ENCODE measurements at places on chromosomes 16 and 17. TPM values are rescaled to one million over a fixed set of nuclear protein-coding genes. Genes with fewer than 3 reads are reported as not detected.

GRCh38 chr17:33049781-33050414, 58.3 kb downstream of the SPACA3 start:
- DNase-seq = peak; percentile 45

DNA sequence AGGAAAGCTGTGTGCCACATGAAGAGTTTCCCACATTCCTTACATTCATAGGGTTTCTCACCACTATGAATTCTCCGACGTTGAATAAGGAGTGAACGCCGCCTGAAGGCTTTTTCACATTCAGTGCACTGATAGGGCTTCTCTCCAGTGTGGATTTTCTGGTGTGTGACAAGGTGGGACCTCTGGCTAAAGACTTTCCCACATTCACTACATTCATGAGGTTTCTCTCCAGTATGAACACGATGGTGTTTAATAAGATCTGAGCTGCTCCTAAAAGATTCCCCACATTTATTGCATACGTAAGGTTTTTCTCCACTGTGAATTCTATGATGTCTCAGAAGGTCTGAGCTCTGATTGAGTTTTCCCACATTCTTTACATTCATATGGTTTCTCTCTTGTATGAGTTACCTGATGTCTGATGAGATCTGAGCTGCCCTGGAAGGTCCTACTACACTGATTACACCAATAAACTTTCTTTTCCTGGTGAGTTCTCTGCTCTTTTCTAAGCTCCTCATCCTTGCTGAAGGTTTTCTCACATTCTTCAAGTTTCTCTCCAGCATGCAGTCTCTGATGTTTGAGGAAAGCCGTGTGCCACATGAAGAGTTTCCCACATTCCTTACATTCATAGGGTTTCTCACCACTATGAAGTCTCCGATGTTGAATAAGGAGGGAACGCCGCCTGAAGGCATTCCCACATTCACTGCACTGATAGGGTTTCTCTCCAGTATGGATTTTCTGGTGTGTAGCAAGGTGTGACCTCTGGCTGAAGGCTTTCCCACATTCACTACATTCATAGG, 10.0 kb downstream of the ZNF594 start:
- no peak for DNase-seq

DNA sequence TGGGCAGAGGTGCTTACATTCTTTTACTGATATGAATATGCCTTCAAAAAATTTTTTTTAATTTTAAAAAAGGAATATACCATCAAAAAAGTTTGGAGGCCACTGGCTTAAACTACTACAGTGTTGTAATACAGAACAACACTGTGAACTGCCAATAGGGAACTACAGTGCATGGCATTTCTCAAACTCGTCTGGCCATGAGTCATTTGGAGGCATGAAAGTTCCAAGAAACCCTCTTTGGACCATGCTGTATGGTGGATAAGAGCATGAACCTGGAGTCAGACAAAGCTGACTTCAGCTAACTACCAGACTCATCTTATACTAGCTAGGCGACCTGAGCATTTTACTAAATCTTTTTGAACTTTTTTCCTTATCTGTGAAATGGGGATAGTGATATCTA, 9.2 kb upstream of the NF1 start:
- DNase-seq = no peak

- no peak for DNase-seq
Observed at GRCh38 chr17:8470447-8471047, 34.9 kb downstream of the NDEL1 start.

DNA sequence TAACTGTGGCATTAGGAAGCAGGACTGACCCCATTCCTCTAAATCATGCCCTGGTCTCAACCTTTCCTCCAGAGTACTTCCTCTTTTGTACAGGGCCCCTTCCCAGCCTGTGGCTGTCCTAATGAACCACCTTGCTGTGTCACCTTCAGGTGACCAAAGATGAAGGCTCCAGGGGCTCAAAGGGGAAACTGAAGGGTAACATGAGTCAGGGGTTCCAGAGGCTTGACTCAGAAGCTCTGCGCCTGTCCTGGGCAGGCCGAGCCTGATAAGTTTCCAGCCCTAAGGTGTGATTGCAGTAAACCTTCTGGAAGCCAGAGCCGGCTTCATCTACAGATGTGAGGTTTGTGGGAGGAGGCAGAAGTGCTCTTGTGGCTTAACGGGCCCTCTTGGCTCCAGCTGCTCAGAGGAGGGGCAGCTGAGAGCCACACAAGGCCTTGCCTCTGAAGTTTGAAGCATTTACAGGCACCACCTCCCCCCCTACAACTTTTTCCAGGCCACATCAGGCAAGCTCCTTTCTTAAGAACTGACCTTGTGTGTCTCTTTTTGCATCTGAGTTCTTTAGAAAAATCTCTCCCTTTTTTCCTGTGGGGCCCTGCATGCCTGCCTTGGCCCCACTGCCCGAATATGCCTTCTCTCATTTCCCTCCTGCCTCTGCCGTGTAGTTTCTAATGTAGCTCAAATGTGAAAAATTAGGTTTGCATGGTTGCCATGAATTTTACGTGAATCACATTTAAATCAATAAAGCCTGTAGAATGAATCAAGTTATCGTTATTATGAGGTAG, 149.9 kb downstream of the CLEC16A start:
- no peak for DNase-seq

DNA sequence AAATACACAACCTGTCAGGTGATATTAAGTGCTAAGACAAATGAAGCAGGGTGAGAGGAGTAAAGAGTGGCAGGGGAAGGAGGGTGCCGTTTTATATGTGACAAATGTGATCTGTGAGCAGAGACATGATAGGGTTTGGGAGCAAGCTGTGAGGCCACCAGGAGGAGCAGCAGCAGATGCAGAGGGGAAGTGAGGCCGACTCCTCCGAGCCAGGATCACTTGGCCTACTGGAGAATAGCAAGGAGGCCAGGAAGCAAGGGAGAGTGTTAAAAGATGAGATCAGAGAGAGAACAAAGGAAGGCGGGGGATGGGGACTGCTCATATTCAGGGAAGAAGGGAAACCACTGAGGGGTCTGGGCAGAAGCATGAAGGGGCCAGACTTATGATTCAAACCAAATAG, 129.4 kb downstream of the TANGO6 start:
- DNase-seq = peak; percentile 47

DNA sequence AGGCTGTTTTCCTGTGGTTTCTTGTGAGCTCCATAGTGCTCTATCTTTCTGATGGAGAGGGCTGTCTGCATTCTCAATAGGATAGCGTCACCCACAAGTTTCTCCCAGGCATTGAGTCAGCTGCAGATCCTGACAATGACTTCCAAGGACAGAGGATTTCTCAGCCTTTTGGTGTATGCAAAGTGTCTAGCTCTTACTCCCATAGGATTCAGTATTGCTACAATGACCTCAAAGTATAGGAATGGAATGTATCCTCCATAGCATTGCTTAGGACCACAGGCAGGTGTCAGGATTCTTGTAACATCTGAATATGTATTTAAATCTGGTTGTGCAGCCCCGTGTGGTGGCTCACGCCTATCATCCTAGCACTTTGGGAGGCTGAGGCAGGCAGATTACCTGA, 32.3 kb downstream of the SMIM36 start:
- no peak for DNase-seq

GRCh38 chr17:45430738-45431530, 1.7 kb downstream of the ARHGAP27 start:
- peak; percentile 81 for DNase-seq

DNA sequence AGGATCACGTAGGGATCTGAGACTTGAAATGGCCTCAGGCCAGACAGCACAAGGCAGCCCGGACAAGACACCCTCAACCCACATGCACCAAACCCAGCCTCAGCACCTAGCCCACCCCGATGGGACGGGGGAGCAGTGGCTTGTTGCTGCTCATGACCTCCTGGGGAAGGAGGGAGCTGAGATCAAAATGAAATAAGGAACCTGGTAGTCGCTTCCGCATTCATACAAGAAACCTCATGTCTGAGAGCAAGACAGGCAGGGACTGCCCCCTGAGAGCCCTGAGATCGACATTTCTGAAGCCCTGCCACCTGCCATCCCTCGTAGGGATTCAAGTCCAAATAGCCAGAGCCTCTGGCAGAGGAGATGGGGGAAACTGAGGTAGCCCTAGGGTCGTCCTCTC, 5.7 kb upstream of the CEP131 start:
- DNase-seq = no peak

DNA sequence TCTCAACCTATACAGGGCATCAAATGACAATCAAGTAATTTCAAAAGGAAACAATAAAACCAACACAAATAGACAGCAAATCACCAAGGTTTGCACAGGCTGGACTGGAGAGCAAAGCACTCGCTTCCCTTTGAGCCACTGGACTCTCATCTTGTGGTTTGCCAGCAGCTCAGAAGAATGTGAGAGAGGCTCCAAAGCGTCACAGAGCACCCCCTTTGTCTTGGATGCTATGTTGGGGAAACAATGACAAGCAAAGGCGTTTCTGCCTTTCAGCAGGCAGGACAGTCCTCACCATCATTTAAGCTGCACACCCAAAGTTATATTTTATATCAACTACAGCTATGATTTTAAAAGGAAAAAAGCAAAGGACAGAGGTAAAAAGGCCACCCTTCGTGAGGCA, 13.2 kb downstream of the SLC6A4 start:
- DNase-seq = no peak

DNA sequence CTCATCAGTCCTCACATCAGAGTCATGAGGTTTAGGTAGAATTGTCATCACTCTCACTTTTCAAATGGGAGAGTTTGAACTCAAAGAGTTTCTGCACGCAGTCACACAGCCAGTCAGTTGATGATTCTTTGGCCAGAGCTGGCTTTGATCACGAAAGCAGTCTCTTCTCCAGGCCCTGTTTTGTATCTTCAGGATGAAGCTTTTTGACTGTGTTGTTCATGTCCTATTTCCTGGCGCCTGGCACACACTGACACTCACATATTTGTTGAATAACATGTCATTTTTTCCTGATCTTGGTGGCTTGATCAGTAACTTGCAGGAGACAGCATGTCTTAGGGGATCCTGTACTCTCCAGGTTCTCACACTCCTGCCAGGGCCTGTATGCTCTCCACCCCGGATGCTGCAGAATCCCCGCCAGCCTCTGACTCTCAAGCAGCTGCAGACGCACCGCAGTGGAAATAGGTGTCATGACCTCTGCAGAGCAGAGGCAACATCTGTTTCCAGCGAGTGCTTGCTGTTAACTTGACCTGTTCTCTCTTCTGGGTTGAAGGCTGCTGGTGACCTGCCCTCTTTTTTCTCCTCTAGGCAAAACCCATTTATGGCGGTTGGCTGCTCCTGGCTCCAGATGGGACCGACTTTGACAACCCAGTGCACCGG, 33.0 kb downstream of the MPRIP start:
- DNase-seq = peak; percentile 32

DNA sequence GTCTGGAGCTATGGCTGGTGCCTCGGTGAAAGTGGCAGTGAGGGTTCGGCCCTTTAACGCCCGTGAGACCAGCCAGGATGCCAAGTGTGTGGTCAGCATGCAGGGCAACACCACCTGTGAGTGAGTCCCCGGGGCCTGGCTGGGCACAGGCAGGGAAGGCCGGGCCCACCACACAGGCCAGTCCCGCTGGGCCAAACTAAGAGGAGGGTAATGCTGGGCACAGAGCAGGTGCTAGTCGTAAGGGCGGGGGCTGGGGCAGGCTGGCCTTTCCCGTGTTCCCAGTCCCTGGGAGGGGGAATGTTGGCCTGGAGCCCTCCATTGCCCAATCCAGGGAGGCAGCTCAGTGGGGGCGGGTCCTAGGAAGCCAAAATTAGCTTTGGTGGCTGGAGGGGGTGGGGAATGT, 2.5 kb downstream of the KIF1C start:
- DNase-seq = no peak

DNA sequence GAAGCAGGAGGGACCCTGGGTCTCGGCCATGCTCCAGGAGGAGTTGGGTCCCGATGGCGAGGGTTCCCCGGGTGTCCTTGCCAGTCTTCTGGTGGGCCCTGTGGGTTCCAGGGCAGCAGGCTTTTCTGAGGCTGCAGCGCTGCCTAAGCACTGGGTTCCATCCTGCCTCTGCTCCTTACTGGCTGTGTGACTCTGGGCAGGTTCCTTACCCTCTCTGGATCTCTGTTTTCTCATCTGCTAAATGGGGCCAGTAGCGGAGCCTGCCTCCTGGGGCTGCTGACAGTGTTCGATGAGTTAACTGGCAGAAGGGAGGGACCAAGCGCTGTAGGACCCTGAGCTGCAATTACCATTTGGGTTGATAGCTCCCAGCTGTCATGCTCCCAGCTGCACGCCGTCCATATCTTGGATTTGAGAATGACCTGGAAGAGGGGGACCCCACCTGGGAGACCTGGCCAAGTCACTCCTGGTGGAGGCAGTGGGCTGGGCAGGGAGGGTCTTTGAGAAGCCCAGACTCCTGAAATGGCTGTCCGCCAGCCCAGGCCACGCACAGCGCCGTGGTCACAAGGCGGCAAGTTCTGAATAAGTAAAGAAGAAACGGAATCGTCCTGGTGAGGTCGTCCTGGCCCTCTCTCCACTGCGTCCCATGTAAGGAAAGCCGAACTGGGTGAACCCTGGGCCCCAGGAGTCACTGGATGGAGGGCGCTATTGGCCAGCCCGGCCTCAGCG, 47.2 kb upstream of the GSE1 start:
- DNase-seq = no peak

DNA sequence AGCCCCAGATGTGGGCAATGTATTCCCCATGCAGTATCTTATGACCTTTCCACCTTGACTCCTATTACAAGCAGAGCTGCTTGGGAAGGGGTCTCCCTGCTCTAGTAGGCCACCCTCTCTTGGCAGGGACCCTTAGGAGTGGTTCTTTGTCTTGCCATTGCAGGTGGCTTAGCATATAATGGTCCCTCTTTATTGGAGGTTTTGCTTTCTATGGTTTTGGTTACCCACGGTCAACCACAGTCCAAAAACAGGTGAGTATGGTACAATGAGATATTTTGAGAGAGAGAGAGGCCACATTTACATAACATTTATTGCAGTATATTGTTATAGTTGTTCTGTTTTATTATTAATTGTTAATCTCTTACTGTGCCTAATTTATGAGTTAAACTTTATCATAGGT, 472.8 kb upstream of the ASIC2 start:
- DNase-seq = no peak

The NOD2 gene
- 2.4 TPM for total RNA-seq

The ICAM2 gene
- total RNA-seq = 6.9 TPM

The CRHR1 gene
- not detected for total RNA-seq

The ENPP7 gene
- not detected for total RNA-seq

The HSD17B2 gene
- 211 TPM for total RNA-seq

The ADAMTS18 gene
- total RNA-seq = not detected

The TRAPPC1 gene
- 86.2 TPM for total RNA-seq

All from mucosa of descending colon (tissue), 3 donors.